NCI-H187 treated with DMSO at 0.1 percent for 48 hours (cell line): ENCODE measurements at places on chromosomes 5 and 9.
A peak's percentile ranks its signal among the peaks of the same experiment; 100 is the strongest.

GRCh38 chr9:34332076-34332964 is 3.0 kb downstream of the NUDT2 start:
- no peak for DNase-seq

DNA sequence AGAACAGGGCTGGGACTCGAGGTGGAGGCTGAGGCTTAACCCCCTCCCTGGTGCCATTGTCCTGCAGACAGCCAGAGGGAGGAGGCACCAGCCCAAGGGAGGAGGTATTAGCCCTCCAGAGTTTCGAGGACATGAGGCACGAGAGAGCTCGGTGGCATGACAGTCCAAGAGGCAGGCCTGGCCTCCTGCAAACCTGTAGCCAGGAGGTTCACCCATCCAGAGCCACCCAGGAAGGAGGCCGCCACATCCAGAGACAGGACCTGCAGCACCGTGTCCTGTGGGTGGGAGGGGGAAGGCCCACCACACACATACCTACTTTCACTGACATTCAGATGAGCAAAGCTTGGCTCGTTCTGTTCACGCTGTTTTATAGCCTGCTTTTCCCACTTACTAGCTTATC is 75.2 kb upstream of the ADAMTS2 start:
- no peak for DNase-seq

DNA sequence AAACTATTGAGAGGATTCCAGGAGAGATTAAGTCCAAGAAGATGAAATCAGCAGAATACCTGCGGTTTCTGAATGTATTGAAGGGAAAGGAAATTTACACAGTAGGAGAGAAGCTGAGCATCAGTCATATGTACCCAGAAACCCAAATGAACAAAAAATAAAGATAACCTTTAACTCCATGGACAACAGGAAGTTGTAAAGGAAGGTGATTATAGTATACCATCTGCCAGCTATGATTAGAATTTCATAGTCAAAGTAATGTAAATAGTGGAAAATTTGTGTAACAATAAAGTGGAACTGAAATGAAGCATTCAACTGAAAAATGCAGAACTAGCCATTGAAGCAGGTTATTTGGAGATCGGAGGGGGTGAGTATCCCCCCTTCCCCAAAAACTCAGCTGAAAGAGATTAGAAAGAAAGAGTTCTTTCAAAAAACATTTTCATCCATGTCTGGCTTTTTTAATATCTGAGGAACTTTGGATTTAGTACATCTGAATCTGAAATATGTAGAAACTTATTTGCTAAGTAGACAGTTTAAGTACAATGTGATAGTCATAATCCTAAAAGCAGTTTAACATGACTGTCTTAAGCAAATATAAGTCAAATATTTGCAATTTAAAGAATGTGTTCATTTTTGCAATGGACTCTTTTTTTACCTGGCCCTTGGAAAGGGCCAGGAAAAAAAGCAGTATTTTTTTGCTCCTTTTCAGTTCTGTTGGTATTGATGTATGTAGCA is 58.4 kb downstream of the APC start:
- DNase-seq = no peak

DNA sequence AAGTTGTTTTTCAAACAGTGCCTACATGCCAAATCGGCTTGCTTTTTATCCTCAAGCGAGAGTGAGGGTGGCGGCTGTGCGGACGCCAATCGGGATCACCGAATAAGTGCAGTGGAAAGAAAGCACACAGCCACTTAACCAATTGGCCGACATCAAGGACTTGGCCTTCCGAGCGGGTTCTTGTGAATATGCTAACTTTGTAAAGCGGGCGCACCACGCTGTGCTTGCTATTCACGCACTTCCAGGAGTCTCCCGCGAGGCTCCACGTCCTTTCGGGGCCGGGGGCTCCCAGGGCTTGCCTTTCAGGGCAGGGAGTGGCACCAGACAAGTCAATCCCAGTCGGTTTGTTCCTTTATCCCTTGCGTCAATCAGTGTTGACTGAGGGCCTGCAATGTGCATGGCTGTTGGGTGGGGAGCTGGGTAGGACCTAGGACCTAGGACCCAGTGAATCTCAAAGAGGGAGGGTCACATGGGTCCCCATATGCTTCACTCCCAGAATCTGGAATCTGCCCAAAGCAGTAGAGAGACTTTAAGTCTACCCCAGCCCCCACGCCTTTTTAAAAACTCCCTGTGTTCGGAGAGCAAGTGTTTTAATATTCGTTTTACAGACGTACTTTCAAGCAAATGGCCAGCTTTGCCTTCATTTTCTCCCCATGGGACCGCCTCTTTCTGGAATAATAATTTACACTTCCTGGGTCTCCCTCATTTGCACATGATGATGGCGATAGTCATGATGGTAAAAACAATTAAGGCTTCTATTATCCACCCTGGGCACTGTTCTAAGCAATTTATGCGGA is 2.0 kb upstream of the GCNT4 start:
- DNase-seq = no peak

DNA sequence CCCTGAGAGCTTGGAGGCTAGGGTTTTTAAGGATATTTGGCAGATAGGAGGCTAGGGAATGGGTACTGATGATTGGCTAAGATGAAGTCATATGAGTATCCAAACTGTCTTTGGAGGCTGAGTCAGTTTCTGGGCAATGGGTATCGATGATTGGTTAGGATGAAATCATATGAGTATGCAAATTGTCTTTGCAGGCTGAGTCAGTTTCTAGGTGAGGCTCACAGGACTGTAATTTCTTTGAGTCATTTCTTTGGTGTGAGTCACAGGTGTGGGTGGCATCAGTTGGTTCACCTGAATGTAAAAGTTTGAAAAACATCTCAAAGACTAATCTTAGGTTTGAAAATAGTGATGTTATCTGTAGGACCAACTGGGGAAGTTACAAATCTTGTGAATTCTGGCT is 1068.0 kb downstream of the NR2F1-AS1 start:
- no peak for DNase-seq

DNA sequence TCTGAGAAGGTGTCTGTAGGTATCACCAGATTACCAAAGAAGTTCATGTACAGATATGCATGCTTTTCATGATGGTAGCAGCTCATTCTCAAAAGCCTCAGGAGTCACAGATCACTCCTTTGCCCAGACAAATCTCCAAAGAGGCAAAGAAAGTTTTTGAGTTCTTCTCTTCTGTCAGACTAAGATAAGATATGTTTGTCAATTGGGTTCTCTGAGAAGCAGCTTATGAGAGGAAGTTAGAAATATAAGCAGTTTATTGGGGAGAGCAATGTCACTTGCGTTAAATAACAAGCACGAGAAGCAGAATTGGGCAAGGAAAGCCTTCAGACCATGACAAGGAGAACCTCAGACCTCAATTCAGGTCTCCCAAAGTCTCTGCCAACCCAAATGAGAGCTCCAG is 219.2 kb upstream of the KLF4 start:
- no peak for DNase-seq

GRCh38 chr5:79241535-79241979 is 5.6 kb downstream of the JMY start:
- DNase-seq = no peak

GRCh38 chr5:42889311-42889933 is 77.7 kb upstream of the SELENOP start:
- peak; percentile 52 for DNase-seq

DNA sequence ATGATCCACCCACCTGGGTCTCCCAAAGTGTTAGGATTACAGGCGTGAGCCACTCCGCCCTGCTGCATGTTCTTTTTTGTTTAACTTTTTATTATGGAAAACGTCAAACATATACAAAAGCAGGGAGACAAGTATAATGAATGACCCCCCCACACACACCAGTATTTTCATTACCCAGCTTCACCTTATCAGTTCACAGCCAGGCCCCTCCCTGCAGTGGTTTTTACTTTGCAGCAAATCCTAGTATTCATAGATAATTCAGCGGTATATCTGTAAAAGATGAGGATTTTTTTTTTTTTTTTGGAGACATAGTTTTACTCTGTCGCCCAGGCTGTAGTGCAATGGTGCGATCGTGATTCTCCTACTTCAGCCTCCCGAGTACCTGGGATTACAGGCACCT is 2.3 kb downstream of the POMT1 start:
- no peak for DNase-seq

GRCh38 chr5:53501054-53501453 is 20.6 kb downstream of the FST start:
- no peak for DNase-seq

- peak; percentile 31 for DNase-seq
These were observed 12.8 kb downstream of the OLFM1 start for GRCh38 chr9:135100241-135100681.

- no peak for DNase-seq
These were observed 35.7 kb upstream of the PLIN2 start for GRCh38 chr9:19162956-19163355.

GRCh38 chr5:9056046-9056445 is 489.8 kb downstream of the SEMA5A start:
- DNase-seq = no peak

DNA sequence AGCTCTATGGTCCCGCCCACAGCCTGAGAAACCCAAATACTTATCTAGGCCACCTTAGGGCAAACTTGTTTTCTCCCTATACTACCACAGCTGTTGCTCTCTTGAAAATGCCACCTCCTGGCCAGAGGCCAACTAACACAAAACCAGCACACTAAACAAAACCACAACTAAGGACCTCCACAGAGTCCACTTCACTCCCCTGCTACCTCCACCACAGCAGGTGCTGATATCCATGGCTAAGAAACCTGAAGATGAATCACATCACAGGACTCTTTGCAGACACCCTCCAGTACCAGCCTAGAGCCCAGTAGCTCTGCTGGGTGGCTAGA is 108.4 kb downstream of the ALDH1A1 start:
- no peak for DNase-seq

- no peak for DNase-seq
These were observed 2.5 kb downstream of the IL33 start for GRCh38 chr9:6218099-6218502.

DNA sequence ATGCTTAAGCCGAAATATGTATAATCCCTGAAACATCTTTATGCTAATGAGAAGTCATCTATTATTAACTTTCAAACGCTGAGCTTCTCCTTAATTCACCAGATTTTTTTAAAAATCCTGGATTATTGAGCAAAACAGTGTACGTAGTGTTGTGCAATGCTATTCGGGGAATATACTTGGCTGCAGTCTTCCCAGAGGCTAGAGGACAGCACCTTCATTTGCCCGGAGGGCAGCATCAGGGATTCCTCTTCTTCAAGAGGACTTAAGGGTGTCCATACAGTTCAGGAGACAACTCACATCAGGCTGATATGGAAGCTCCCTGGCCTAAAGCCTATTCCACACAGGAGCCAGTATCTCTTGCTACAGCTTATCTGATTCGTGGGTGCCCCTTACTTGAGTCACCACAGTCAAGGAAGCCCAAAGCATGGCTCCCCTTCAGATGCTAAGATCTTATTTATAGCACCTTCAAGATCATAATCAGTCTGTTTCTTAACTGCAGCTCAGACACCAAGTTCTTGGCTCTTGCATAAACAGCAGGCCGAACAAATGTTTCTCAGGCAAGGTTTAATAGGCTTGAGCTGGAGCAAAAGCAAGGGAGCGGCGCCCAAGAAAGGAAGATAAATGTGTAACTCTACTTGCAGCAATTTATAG is 29.4 kb downstream of the NUTM2F start:
- DNase-seq = no peak

- no peak for DNase-seq
These were observed 144.7 kb downstream of the SSBP2 start for GRCh38 chr5:81606150-81606549.

DNA sequence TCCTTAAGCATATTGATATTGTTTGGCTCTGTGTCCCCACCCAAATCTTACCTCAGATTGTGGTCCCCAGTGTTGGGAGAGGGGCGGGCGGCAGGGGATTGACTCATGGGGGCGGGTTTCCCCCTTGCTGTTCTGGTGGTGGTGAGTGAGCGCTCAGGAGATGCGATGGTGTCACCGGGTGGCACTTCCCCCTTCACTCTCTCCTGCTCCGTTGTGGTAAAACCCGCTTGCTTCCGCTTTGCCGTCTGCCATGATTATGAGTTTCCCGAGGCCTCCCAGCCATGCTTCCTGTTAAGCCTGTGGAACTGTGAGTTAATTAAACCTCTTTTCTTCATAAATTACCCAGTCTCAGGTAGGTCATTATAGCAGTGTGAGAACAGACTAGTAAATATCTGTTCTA is 229.1 kb downstream of the IRX2 start:
- DNase-seq = no peak

DNA sequence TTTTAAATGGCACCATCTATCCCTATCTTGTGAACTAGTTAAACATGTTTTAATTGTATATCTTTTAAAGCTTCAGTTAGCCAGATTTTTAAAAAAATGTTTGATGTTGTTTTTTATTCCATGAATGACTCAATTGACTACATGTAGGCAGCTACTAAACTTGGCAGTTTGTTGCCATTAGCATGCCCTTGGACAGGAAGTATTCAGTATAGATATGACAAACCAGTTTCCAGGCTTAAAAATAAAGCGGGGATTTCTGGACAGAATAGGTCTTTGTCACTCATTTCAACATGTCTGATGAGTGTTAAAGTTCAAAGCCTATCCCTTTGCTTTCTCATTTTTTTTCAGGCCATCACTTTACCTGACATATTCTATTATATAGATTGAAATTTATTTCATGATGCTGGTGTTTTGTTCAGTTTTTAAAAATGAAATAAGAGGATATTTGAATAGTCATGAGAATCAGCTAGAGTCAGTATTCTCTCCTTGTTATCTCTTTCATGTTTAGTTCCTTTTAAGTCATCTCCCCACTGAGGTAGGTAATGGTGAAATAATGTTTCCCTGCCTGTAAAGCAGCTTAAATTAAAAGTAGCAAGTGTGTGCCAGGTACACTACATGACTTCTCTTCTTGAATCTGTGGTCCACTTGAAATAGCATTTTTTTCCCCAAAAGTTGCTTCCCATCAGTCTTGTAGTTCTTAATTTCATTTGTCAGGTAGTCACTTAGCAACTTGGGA is 11.9 kb downstream of the TNFAIP8 start:
- no peak for DNase-seq

DNA sequence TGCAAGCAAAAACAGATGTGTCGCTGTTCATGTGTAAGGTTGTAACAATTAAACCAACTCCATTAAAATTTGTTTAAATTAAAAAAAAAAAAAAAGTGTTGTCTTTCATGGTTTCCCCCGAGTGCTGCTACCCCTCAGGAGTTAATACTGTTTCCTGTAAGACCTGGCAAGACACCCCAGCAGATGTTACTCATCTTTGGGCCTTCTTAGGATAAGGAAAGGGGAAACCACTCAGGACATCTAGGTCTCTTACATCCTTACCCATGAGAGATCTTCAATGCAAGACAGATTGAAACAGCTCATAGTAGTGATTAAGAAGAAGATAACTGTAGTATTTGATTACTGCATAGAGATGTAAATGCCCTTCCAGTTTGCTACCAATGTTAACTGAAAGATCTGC is 33.5 kb upstream of the F2R start:
- no peak for DNase-seq
